Sciatic nerve (tissue), 2 donors: ENCODE measurements at places on chromosomes 1 and 21. TPM values are rescaled to one million over a fixed set of nuclear protein-coding genes. Genes with fewer than 3 reads are reported as not detected.

Gene LEPR
- total RNA-seq: 138 TPM

Gene TMPRSS2
- total RNA-seq: 0.49 TPM

- DNase-seq: no peak
Measured at GRCh38 chr1:24490101-24490781, 12.4 kb upstream of the RCAN3 start.

DNA sequence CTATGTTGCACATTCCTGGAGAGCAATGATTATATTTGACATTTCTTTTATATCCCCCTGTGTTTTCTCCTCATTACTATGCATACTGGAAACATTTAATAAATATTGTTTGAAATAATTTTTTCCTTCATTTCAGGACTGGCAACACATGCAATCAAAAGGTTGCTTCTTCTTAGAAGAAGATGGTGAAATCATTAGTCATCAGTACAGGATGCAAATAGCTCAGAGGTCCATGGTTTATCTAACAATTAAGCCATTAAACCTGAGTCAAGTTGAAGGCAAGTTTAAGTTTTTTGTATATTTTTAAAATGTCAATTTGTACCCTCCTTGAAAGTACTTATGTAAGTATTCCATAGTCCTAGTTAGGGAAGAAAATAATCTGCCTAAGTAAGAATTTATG, 22.5 kb downstream of the EFCAB7 start:
- DNase-seq: no peak

Gene F3
- total RNA-seq: 19.9 TPM

GRCh38 chr1:7225711-7226505, 440.7 kb downstream of the CAMTA1 start:
- DNase-seq: no peak

DNA sequence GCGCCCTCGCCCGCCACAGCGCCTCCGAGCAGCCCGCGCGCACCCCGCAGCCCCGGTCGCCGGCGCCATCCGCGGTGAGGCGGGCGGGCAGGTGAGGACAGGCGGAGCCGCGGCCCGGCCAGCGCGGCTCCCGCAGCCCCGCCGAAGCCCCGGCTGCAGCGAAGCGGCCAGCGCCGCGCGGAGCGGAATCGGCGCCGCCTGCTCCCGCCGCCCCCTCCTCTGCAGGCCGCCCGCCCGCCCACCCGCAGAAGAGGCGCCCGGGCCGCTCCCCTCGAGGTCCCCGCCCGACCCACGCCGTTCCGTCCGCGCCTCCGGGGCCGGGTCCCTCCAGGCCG, 1.3 kb downstream of the PRDM16 start:
- DNase-seq: no peak

Gene OR2M3
- 0.04 TPM for total RNA-seq

Gene ADAMTS1
- 128 TPM for total RNA-seq

Gene KTI12
- total RNA-seq: 4.8 TPM

DNA sequence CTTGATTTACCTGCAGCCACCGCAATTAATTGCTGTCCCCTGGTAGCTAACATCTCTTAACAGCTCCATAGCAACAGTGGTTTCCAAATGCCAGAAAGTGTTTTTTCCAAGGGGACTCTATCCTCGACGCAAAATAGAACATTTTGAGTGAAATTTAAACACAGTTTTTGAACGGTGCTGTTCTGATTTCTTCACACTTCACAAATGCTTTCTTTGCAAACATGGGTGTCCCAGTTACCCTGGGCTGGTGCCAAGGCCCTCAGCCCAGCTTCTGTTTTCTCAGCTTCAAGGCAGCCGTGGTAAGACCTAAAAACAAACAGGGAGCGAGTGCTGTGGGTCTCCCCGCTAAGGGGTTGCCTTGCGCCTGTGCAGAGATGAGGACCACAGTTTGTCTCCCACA, 147.3 kb upstream of the VAMP3 start:
- DNase-seq: no peak

DNA sequence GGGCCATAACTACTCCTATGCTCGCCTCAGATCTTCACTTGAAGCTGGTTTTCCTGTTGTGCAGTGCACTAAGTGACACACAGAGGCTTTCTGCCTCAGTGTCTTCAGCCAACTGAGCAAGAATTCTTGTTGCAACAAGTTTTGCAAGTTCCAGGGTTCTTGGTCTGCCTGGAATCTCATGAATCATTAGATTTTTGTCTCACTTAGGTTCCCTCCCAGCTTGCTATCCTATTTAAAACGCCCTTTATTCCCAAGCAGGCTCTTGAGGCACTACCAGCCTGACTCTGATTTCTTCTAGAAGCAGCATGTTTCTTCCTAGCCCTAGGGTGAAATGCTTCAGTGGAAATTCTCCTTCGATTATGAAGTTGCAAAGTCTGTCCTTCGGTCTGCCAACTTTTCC, 158.8 kb downstream of the C1orf21 start:
- no peak for DNase-seq

Gene MYCL
- total RNA-seq: 2.5 TPM

Gene FAM177B
- total RNA-seq: not detected

- no peak for DNase-seq
Measured at GRCh38 chr21:14453339-14454015, 70.5 kb upstream of the HSPA13 start.

Gene GRIK3
- total RNA-seq: 32.2 TPM

Gene LENEP
- total RNA-seq: not detected

GRCh38 chr1:109895720-109896504, 14.7 kb upstream of the CSF1 start:
- no peak for DNase-seq

- no peak for DNase-seq
Measured at GRCh38 chr1:1900883-1901640, 10.2 kb upstream of the GNB1 start.

GRCh38 chr1:246161626-246162025, 345.5 kb downstream of the SMYD3 start:
- no peak for DNase-seq

DNA sequence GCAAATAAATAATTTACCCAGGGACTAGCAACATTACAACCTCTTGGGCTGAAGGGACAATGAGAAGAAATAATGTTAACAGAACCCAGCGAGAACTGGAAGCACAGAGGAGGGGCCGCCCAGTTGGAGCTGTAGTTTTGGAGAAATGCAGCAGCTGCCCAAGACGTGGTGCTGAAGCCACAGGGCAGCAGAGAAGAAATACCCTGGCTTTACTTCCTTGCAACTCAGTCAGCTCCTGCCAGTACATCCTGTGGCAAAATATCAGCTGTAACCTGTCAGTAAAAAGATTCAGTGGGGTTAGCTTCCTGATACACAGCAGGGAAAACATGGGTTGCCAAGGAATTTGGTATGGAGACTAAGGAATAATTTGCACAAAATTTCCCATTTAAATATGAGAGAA, 283.6 kb upstream of the USP25 start:
- no peak for DNase-seq

DNA sequence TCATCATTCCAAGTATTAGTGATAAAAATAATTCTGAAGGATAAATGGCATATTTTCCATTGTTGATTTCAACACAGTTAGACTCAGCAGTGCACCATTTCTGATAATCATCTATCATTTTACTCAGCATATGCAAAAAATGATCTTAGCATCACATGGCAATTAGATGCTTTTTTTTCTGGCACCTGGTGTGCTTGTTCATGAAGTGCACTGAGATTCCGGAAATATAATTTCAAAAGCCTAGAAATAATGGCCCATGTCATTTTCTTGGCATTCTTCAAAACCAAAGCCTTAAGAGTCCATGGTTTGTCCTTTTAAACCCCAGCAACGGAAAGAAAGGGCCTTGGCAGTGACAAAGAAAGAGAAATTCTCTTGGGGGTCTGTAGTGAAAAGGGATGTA, 278.8 kb downstream of the KIF26B start:
- no peak for DNase-seq

GRCh38 chr1:198003468-198003867, 86.3 kb downstream of the LHX9 start:
- DNase-seq: no peak

GRCh38 chr1:12596007-12596821, 21.8 kb downstream of the DHRS3 start:
- peak; percentile 90 for DNase-seq

- DNase-seq: no peak
Measured at GRCh38 chr1:116324411-116324810, 48.6 kb upstream of the ATP1A1 start.

DNA sequence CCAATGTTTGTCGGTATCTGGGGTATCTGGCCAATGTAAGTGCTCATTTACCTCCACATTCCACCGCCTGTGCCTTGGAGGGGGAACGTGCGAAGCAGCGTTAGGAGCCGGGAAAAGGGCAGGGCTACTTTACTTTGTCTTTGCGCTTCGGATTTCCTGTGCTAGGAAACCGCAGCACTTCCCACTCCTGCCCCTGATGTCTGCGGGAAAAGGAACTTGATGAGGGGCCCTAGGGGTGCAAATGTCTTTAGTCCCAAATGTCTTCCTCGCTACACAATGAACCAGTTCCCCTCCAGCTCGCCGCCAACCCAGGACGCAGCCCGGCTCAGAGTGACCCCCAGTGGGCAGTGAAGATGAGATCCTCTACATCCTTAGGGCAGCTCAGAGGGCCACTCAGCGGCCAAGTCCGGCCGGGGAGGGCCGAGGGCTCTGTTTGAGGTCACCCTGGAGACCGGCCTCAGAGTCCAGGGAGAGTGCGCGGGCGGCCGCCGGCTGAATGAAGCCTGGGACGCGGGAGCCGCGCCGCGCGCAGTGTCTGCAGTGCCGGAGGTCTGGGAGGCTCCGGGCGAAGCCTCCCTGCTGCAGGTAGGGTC, at the start of gene DYNLT5:
Gene DYNLT5 (plus strand): TSS at position 460 of the 593 bp plus-strand sequence. CDS start 2,200 bp downstream, outside the sequence.
- peak; percentile 67 for DNase-seq

Gene APCS
- total RNA-seq: not detected

GRCh38 chr21:28444557-28444956, 548.1 kb downstream of the LTN1 start:
- no peak for DNase-seq

Gene ATP1A2
- 136 TPM for total RNA-seq

GRCh38 chr1:45335855-45336324, 4.1 kb upstream of the TOE1 start:
- no peak for DNase-seq

DNA sequence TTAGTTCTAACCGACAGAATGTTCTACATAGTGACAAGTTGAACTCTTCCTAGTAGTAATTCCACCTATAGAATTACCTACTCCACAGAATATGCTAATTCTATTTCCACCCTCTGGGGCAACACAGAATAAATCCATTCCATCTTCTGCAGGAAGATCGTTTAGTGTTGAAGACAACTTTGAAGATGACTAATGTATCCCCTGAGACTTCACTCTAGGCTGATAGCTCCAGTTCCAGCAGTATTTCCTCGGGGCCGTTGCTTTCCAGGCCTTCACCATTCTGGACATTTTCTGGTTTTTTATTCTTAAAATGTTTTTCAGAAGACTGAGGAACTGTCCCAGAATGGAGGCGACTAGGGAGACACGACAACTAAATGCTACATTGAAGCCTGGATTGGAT, 61.0 kb upstream of the CSF1 start:
- DNase-seq: no peak

DNA sequence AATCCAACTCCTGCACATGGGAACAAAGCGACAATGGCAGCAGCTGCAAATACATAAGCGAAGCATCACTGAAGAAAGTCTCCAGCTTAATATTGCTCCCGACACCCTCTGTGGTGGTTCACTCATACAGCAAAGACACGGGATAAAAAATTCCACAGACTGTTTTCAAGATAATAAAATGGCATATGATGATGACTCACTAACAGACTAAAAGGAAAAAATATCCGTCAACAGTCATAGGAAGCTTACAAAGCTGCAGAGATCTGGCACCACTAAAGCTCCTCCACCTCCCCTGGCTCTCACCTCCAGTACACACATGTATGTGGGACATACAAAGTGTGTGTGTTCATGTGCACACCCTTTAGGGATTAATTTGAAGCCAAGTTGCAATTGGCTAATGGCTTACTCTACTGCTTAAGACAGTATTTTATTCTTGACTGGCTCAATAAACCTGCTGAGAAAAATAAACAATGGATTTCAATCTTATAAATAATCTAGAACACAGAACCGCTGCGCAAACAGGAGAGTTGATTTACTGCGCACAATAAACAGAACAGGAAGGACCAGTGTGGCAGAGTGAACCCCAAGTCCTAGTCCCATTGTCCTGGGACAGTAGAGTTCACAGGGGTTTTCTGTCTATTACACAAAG, 94.4 kb downstream of the SLC45A1 start:
- no peak for DNase-seq

DNA sequence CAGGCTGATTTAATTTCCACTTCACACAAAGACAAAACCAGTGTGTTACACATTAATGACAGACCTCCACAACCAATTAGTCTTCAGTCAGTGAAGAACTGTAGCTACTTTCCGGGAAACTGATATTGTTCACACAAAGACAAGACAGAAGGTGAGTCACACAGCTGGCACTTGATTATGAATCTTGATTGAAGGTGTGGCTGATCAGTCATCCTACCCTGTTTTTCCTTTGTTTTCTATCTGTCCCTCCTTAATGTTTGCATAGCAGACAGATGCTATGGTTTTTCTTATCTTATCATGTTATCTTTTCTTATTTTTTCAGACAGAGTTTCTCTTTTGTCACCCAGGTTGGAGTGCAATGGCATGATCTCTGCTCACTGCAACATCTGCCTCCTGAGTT, 185.1 kb upstream of the GREM2 start:
- DNase-seq: no peak

- no peak for DNase-seq
Measured at GRCh38 chr1:201335901-201336300, 41.6 kb downstream of the TNNT2 start.

DNA sequence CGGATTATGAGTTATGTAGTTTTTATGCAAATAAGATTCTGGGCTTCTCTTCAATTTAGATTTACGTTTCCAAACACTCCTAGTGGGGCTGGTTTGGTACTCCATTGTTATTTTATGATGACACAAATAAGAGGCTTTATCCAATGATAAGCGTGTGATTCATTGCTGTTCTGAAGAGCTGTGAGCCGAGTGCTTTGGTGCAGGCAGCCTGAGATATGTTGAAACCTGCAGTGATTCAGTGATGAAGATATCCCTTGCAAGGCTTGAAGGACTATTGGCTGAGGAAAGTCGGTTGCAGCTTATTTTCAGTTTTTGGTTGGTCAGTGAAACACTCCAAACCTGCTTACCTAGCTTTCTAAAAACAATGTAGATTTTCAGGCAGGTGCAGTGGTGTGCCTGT, 112.2 kb downstream of the RYR2 start:
- no peak for DNase-seq

GRCh38 chr1:15618077-15618654, 908 bp downstream of the DDI2 start:
- no peak for DNase-seq

- DNase-seq: peak; percentile 46
Measured at GRCh38 chr21:42703965-42704364, 50.5 kb downstream of the PDE9A start.

GRCh38 chr21:17270229-17270628, 242.6 kb upstream of the CXADR start:
- no peak for DNase-seq

GRCh38 chr1:172662464-172663109, 3.7 kb downstream of the FASLG start:
- peak; percentile 61 for DNase-seq

Gene SLC16A1
- 17.4 TPM for total RNA-seq

Gene FAM163A
- not detected for total RNA-seq
